Bone marrow (tissue), 2 donors: ENCODE measurements at places on chromosomes 2 and 18.

DNA sequence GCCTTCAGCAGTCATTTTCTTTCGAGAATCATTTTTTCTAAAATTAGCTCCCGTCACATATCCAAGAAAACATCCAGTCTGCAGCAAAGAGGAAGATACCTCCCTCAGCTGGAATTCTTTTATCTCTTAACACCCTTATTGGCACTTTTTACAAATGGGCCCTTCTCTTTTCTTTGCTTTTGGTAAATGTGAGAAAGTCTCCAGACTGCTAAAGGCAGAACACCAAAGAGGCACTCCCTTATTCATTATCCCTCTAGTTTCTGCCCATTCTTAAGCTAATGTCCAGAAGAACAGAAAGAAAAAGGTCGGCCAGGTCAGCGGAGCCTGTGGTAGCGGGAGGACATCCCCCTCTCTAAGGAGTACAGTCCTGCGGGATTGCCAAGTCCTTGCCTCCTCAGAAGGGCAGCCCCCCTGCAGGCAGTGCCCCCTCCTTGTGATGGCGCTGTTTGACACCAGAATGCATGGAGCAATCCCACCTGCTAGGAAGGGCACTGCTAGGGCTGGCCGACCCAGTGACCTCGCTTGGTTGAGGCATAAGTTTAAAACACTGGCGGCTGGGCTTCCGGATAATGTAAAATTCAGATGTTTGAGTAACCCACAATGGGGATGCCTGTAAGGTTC lies 34.0 kb downstream of the ST6GAL2 start:
- no peak for DNase-seq

DNA sequence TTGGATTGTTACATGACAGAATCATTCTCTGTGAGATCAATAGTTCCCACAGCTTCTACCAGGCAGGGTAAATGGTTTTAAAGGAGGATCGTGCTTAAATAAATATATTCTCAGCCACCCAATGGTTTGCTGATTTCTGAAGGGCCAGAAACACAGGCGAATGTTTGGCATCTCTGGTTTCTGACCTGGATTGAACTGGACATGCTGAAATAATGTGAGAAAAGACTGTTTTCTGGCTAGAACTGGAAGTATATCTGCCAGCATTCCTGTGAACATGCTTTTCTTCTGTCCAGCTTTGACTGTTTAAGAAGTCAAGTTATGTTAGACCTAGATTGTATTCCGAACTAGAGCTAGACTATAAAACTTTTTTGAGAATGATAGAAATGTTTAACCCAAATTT lies 77.1 kb upstream of the COL3A1 start:
- no peak for DNase-seq

GRCh38 chr2:19141234-19142004 lies 217.0 kb downstream of the OSR1 start:
- DNase-seq, result no peak

DNA sequence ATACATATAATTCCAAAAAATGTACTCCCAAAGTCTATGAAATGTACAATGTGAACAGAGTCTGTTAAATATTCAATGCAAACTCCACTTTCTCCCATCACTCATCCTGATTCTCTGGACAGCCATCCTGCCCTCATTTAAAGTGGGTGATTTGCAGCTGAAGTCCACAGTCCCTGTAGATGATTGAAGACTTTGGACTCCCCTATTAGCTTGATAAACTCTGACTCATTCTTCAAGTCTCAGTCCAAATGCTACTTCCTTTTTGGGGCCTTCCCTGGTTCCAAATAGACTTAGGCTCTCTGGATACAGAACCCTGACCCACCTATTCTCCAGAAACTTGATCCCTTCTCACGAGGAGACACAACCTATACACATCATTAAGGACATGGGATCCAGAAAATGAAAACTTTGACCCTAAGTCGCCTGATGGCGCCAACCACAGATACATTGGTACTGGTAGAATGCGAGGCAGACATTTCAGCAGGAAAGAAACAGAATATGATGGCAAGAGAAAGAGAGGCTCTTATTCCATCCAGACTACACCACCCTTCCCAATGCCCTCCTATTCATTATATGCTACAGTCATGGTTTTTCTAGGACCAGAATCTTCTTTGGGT lies 122.7 kb downstream of the VIT start:
- no peak for DNase-seq

- DNase-seq, result no peak
These were observed 399.4 kb downstream of the SOCS6 start for GRCh38 chr18:70688286-70688685.

- no peak for DNase-seq
These were observed 219.8 kb downstream of the CDCA7 start for GRCh38 chr2:173574324-173575112.

DNA sequence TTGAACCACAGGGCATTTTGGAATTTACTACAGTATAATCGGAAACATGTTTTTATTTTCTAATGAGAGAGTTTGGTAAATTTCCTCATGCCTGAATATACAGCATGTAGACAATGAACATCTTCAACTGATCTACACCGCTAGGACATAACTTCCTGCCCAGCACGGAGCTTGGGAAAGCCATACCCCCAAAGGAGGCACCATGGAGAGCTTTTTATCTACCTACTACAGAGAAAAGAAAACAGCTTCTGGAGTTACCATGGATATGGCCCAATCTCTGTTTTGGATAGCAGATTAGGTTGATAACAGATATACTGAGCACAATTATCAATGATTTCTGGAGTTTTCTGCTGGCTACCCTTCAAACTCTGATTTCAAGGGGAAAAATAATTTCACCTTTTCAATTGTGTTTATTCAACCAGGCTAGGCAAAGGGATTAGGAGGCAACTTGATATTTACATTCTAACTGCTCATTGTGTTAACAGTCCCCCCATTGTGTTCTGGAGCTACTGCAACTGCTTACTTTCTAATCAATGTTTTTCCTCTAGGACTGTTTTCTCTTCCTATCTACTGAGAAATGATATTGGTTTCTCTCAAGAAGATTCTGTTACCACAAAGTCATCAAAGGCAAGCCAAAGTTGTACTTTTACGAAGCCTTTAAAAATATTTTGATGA lies 123.0 kb upstream of the ARHGAP28 start:
- DNase-seq, result no peak

GRCh38 chr2:217215877-217216276 lies 356.0 kb upstream of the TNP1 start:
- no peak for DNase-seq

DNA sequence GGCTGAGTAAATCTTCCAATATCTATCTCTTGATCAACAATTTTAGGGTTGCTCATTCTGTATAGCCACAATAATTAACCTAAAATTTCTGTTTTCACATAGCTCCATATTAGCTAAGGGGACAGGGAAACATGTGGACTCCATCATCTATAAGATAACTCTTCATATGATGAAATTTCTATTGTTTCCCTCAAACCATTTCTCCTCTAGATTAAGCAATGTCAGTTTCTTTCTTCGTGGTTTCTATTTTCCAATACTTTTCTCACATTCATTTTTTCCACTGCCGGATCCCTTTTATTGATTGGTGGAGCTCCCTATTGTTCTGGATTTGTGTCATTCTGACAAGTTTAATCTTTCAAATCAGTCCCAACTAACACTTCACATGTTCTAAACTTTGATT lies 1221.3 kb upstream of the ZEB2 start:
- no peak for DNase-seq

DNA sequence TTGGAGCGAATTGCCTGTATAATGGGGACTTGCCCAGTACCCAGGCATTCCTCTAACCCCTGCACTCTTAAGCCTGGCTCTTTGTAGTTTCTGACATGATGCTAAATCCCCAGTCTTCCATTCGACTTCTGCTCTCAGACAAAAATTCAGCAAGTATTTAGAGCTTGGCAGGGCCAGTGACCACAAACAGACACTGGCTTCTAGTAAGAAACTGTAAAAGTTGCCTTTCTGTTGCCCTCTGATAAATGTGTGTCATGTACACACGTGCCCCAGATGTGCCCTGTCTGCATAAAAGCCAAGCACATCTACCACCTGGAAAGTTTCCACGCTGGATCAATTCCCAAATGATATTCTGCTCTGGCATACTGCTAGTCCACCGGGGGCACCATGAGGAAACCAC lies 18.0 kb downstream of the PAX3 start:
- DNase-seq, result no peak

GRCh38 chr2:10520926-10521325 lies 72.8 kb upstream of the ODC1 start:
- no peak for DNase-seq

- no peak for DNase-seq
These were observed 410.5 kb upstream of the MEIS1 start for GRCh38 chr2:66024391-66024790.

DNA sequence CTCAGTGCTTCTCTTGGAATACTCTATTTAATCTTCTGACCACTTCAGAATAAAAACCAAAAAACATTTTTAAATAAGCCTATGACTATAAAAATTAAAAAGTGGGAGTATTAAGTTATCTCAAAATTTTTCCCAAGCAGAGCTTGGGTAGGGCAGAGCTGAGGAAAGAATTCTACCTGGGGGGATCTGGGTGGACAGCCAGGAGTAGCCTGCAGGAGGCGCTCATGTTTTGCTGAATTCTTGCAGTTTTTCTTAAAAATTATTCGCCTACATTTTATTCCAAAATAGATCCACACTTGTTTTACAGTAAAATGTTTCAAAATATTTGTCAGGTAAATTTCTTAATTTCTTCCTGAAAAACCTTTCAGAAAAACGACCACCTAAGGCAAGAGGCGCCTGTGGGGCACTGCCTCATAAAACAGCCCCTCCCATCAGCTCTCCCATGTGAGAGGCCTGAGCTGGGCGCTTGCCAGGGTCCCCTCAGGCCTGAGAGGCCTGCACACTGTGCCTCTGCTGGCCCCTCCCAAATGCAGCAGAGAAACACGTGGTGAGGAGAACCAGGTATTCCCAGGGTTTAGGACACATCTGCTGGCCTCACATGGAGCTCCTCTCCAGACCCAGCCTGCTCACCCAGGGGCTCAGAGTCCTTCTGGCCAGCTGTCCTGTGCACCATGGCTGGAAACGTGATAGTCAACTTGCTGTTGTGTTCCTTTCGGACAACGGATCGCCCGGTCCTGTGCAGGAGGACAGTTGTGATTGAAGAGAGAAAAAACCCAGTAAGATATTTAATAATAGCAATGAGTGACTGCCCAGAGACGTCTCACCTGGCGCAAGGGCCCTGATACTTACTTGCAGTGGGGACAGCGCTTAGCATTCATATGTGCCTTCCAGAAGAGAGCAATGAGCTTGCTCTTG lies 17.5 kb downstream of the POLR1A start:
- no peak for DNase-seq

DNA sequence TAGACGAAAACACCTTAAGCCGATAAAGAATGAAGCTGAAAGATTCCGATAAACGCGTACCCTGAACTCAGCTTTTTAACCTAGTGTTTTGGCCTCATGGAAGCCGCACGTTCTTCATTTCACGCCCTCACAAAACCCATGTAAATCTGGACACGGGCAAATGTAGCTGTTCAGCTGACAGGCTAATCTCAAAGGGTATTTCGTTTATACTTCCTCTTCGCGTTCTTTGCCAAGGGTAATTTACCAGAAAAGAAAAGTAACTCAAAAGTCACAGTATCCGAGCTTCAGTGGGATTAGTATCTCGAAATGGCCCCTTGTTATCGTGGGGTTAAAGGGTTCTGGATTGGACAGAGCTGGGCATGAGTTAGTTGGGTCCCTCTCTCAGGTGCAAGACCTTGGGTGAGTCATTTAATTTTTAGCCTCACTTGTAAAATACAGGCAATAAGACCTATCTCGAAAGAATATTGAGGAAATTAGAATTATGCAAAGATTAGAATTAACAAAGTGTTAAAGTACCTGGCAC lies 22.0 kb upstream of the STPG4 start:
- DNase-seq, result no peak

DNA sequence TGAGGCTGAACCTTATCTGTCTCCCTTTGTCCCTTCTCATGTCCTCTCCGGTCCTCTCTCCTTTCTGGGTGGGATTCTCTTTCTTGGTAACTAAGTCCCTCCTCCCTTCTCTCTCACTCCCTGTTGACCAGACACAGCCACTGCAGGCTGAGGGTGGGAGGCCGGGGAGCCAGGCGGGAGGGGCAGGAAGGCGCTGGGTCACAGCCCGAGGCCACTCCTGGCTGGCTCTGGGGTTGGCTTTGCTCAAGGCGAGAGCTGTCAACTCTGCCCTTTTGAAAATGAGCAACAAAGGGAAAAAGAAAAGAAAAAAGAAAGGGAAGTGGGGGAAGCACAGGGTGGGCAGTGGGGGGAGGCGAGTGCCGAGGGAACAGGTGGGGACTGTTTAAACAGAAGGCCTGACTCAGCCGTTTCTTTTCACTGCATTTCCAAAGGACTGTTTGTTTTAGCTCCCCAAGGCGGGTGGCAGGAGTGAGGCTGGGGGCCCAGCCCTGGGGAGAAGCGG lies 70.5 kb upstream of the IGFBP5 start:
- no peak for DNase-seq

- no peak for DNase-seq
These were observed 488.0 kb downstream of the CBLN2 start for GRCh38 chr18:72056171-72056570.

- no peak for DNase-seq
These were observed 49.6 kb downstream of the ATP9B start for GRCh38 chr18:79118797-79119196.

DNA sequence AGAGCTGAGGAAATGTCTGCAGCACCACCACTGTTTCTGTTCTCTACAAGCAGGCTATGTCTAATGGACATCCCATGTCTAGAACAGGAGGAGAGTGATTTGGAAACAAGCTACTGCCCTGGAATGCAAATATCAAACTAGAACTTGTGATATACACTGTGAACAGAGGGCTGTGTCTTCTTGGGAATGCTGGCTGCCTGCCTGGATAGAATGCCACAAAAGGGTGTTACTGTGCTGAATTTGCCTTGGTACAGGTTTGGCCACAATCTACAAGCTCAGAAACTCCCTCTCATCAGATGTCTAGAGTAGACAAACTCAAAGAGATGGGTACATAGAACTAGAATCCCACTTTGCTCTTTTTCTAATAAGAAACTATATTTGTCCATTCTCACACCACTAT lies 170.5 kb downstream of the NYAP2 start:
- no peak for DNase-seq
